ENCODE measurements at places on chromosomes 13 and 19. TPM values are rescaled to one million over a fixed set of nuclear protein-coding genes. Genes with fewer than 3 reads are reported as not detected.

The PDCD5 gene
- total RNA-seq, result 144 TPM

The ADPRHL1 gene
- 329 TPM for total RNA-seq

The OSCAR gene
- not detected for total RNA-seq

The ZGLP1 gene
- total RNA-seq, result 0.90 TPM

The ZBTB7A gene
- 50.0 TPM for total RNA-seq

The ZMYM5 gene
- total RNA-seq, result 6.4 TPM

The CACNG8 gene
- 0.04 TPM for total RNA-seq

The PSG1 gene
- not detected for total RNA-seq

GRCh38 chr19:6876748-6877147, 10.6 kb upstream of the ADGRE1 start:
- H3K27ac ChIP-seq, result no peak overlapping the region
- no peaks in the 10 kb centered on the region for H3K4me1 ChIP-seq
- H3K4me3 ChIP-seq, result no peak overlapping the region
- no peaks in the 10 kb centered on the region for H3K27me3 ChIP-seq

DNA sequence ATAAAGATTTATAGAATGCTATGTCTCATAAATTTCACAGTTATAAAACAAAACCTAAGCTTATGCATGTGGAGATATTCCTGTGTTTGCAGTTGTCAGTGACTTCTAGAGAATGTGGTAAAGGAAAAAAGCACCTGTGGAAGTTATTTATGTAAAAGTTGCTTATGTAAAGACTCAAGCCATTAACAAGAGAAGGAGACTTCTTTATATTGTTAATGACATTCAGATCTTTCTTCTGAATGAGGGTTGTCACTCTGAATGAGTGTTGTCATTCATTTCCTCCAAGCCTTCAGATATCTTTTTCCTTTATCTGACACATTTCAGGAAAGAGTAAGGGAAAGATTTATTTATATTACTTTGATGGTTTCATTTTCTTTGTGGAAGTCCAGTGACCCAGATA, 202.6 kb downstream of the TM9SF2 start:
- no peaks in the 10 kb centered on the region for H3K4me1 ChIP-seq
- H3K27ac ChIP-seq, result no peak overlapping the region
- DNase-seq, result no peak
- no peaks in the 10 kb centered on the region for H3K27me3 ChIP-seq
- H3K36me3 ChIP-seq, result no peaks in the 10 kb centered on the region

- no peaks in the 10 kb centered on the region for H3K4me1 ChIP-seq
- H3K27ac ChIP-seq, result no peak overlapping the region
- no peaks in the 10 kb centered on the region for H3K27me3 ChIP-seq
- no peak overlapping the region for H3K4me3 ChIP-seq
- no peak for DNase-seq
- H3K36me3 ChIP-seq, result no peaks in the 10 kb centered on the region
Measured at GRCh38 chr13:91544723-91545122, 146.3 kb downstream of the GPC5 start.

- no peak overlapping the region for H3K27ac ChIP-seq
- peaks cover 5% of the 10 kb centered on the region for H3K27me3 ChIP-seq
- H3K4me3 ChIP-seq, result no peak overlapping the region
- H3K4me1 ChIP-seq, result no peaks in the 10 kb centered on the region
Measured at GRCh38 chr19:35955881-35956634, 19.9 kb downstream of the LRFN3 start.

DNA sequence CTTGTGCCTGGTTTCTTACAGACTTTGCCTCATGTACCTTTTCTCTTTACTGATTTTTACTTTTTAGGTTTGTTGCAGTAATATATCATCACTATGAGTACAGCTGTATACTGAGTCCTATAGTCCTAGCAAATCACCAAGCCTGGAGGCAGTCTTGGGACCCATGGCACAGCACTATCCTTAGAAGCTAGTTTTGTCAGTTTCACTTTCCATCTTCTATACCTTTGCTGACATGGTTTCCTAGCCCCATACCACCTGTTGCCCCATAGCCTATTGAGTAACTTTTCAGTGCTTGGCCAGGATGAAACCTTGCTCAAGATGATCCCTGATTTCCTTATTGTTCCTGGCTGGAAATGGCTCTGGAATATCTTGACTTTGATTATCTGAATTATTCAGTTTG, 826.4 kb downstream of the GPC5 start:
- no peak for DNase-seq
- no peak overlapping the region for H3K4me3 ChIP-seq
- no peaks in the 10 kb centered on the region for H3K27me3 ChIP-seq
- peak overlapping the region; percentile 48 for H3K27ac ChIP-seq

- H3K27ac ChIP-seq, result no peak overlapping the region
- no peaks in the 10 kb centered on the region for H3K36me3 ChIP-seq
- H3K4me1 ChIP-seq, result no peaks in the 10 kb centered on the region
- H3K27me3 ChIP-seq, result no peaks in the 10 kb centered on the region
- H3K4me3 ChIP-seq, result no peak overlapping the region
Measured at GRCh38 chr13:66237411-66238062, 992.6 kb downstream of the PCDH9 start.

GRCh38 chr19:42965176-42965575, 28.2 kb upstream of the PSG7 start:
- H3K27ac ChIP-seq, result no peak overlapping the region
- no peaks in the 10 kb centered on the region for H3K4me1 ChIP-seq
- H3K4me3 ChIP-seq, result no peak overlapping the region

DNA sequence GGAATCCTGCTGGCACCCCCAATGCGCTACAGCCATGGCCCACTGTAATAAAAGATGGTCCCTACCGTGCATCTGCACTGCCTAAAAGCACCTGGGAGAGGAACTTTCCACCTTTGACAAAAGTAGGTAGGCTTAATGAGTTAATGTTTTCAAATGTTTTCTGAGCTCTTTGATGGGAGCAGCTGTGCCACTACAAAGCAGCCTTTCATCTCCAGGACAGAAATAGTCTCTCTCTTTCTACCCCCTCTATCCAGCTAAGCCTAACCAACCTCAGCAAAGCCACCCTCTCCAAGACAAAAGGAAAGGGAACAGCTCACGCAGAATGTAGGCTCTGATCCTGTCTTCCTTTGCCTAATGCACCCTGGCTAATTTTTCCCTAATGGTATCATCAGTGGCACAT, 560.2 kb downstream of the UQCRFS1 start:
- no peaks in the 10 kb centered on the region for H3K4me1 ChIP-seq
- no peaks in the 10 kb centered on the region for H3K36me3 ChIP-seq
- DNase-seq, result no peak

- no peak overlapping the region for H3K4me3 ChIP-seq
- DNase-seq, result no peak
- no peak overlapping the region for H3K27ac ChIP-seq
- peaks cover 8% of the 10 kb centered on the region for H3K4me1 ChIP-seq
- no peaks in the 10 kb centered on the region for H3K27me3 ChIP-seq
Measured at GRCh38 chr19:3073159-3073563, 10.9 kb upstream of the TLE5 start.

DNA sequence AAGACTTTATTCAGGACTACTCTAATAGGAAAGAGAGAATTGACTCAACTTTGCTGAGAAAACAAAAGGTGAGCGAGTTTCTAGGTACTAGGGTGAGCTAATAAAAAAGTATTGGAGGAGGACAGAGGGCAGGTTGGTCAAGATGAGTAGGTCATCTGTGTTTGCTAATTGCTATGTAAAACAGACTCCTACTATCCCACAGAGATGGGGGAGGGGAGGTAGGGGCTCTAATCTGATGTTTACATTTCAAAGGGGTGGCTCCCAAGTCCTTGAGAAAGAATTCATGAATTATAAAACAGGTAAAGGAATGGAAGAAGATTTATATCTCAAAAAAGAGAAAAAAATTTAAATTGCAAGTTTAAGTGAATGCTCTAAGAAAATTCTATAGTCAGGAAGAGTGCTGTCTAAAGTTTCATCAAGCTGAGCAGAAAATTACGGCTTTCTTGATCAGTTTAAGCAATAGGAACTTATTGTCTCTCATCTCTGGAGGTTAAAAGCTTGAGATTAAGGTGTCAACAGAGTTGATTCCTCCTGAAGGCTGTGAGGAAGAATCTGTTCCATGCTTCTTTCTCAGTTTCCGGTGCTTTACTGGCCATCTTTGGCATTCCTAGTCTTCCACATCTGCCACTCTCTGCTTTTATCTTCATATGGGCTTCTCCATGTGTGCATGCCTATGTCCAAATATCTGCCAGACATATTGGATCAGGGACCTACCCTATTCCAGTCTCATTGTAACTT, 790.3 kb downstream of the SLITRK5 start:
- no peaks in the 10 kb centered on the region for H3K27me3 ChIP-seq
- no peak overlapping the region for H3K27ac ChIP-seq
- no peak overlapping the region for H3K4me3 ChIP-seq
- no peak for DNase-seq
- no peaks in the 10 kb centered on the region for H3K36me3 ChIP-seq

DNA sequence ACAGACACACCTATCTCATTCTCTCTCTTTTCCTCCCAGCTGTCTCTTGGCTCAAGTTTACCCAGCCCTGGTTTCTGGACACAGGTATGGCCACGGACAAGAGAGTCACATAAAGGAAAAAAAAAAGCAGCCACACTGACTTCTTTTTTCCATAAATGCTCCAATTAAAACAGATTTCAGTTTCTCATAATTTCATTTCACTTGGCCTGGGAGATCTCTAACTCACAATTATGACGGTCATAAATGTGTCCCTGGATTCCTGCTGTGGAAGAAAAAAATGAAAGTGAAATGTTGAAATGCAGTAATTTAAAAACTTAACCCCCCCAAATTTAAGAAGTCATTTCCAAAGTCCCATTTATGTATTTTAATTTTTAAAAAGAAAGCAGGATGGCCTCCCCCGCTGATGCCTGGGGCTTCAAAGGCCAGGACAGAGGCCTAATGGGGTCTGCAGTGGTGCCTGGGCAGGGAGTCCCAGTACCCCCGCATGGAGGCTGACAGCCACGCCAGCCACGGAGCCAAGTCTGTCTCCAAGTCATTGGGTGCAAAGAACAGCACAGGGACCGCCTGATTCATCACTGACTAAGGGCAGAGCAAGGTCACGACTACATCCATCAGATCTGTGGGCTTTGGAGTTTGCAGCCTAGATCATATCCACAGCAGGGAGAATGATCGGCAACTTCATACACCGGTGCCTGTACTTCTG, 79.7 kb downstream of the TSHZ3 start:
- no peaks in the 10 kb centered on the region for H3K4me1 ChIP-seq
- H3K27me3 ChIP-seq, result no peaks in the 10 kb centered on the region
- no peaks in the 10 kb centered on the region for H3K36me3 ChIP-seq

- H3K4me3 ChIP-seq, result no peak overlapping the region
- H3K27me3 ChIP-seq, result no peaks in the 10 kb centered on the region
- H3K27ac ChIP-seq, result no peak overlapping the region
- peaks cover 8% of the 10 kb centered on the region for H3K4me1 ChIP-seq
- no peaks in the 10 kb centered on the region for H3K36me3 ChIP-seq
Measured at GRCh38 chr13:23767838-23768237, 121.4 kb downstream of the MIPEP start.

- H3K36me3 ChIP-seq, result no peaks in the 10 kb centered on the region
- no peak overlapping the region for H3K27ac ChIP-seq
- no peaks in the 10 kb centered on the region for H3K4me1 ChIP-seq
- DNase-seq, result no peak
- no peaks in the 10 kb centered on the region for H3K27me3 ChIP-seq
Measured at GRCh38 chr13:94239135-94239534, 240.3 kb downstream of the DCT start.

DNA sequence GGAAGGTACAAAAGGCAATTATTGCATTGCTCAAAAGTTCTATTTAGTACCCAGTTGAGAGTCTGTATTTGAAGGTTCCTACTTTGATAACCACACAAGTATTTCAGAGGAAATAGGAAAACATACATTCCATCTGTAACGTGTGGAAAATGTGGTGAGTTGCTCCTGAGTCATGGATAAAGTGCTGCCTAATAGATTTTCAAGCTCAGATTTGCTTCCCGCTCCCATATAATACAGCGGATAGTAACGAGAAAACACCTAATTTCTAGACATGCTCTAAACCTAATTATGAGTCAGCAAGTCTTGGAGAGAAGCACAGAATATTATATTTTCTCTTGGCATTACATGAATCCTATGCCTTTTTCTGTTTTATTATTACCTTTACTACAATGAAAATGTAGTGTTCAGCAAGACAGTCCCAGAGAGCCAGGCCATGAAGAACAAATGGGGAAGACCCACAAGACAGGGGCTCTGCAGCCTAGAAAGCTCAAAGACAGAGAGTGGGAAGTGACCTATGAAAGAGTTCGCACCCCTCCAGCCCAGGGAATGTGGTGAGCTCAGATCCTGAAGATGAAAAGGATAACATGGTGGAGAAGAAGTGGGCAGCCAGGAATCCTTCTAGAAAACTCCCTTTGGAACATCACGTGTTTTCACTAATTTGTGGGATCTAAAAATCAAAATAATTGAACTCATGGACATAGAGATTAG, 116.1 kb downstream of the STARD13 start:
- H3K27ac ChIP-seq, result peak overlapping the region; percentile 12
- no peak for DNase-seq
- peaks cover 25% of the 10 kb centered on the region for H3K36me3 ChIP-seq
- no peak overlapping the region for H3K4me3 ChIP-seq
- H3K4me1 ChIP-seq, result no peaks in the 10 kb centered on the region
- no peaks in the 10 kb centered on the region for H3K27me3 ChIP-seq

GRCh38 chr19:53870485-53870844, 2.8 kb downstream of the MYADM start:
- DNase-seq, result no peak
- peaks cover 34% of the 10 kb centered on the region for H3K36me3 ChIP-seq
- H3K4me3 ChIP-seq, result peak overlapping the region; percentile 85

DNA sequence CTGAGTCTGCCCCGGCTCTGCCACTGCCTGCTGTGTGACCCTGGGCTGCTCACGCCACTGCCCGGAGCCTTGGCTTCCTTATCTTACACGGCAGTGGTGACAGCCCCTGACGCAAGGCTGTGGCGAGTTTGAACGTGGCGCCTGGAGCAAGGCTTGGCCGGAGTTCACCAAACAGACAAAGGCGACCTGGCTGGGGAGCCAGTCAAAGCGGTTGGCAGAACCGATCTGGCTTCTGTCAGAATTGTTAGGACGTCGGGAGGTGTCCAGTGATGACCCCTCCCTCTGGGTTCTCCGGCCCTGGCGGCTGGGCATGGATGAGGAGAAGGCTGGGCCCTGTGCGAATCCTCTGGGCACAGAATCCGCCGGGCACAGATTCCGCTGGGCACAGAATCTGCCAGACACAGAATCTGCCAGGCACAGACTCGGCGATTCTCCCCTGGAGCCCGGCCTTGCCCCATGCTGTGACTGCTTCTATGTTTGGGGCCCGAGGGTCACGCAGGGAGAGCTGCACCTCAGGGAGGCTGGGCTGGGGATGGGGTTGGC, 11.7 kb upstream of the TMEM255B start:
- peak overlapping the region; percentile 76 for H3K27ac ChIP-seq
- no peaks in the 10 kb centered on the region for H3K27me3 ChIP-seq
- H3K4me3 ChIP-seq, result no peak overlapping the region
- no peaks in the 10 kb centered on the region for H3K36me3 ChIP-seq

GRCh38 chr19:49133621-49134454, 14.5 kb downstream of the PPFIA3 start:
- no peaks in the 10 kb centered on the region for H3K4me1 ChIP-seq
- no peak for DNase-seq
- H3K36me3 ChIP-seq, result no peaks in the 10 kb centered on the region
- H3K4me3 ChIP-seq, result peak overlapping the region; percentile 29
- peak overlapping the region; percentile 31 for H3K27ac ChIP-seq

- H3K4me1 ChIP-seq, result no peaks in the 10 kb centered on the region
- H3K27me3 ChIP-seq, result no peaks in the 10 kb centered on the region
- peaks cover 25% of the 10 kb centered on the region for H3K36me3 ChIP-seq
- H3K27ac ChIP-seq, result no peak overlapping the region
- no peak overlapping the region for H3K4me3 ChIP-seq
Measured at GRCh38 chr13:51364404-51365008, 25.0 kb downstream of the SERPINE3 start.

GRCh38 chr13:110624766-110625756, 9.7 kb downstream of the NAXD start:
- peaks cover 18% of the 10 kb centered on the region for H3K4me1 ChIP-seq
- no peak overlapping the region for H3K27ac ChIP-seq
- H3K36me3 ChIP-seq, result peaks cover 32% of the 10 kb centered on the region

GRCh38 chr19:12786141-12786870, 5.0 kb upstream of the JUNB start:
- DNase-seq, result peak; percentile 85
- no peak overlapping the region for H3K4me3 ChIP-seq
- H3K4me1 ChIP-seq, result peaks cover 78% of the 10 kb centered on the region
